ENCODE measurements at places on chromosomes 7 and 10. TPM values are rescaled to one million over a fixed set of nuclear protein-coding genes. Genes with fewer than 3 reads are reported as not detected.

MMP21 gene
- 0.05 TPM for total RNA-seq

DNA sequence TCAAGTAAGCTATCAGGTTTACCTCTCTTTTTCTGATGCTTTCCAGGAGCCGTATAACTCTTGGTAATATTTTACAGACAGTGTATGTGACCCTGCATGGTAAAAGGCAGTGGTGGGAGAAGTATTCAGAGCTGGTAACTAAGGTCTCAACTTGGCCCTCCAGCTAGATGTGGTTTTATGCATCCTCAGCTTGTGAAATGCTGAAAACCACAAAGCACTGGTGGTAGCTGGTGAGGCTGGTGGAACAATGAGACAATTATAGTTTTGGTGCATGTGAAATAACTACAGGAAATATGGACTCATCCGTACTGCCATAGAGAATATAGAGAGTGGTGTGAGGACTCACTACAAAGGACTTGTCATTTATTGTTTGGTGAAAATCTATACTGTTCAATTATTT lies 383.0 kb upstream of the PCDH15 start:
- peak; percentile 4 for DNase-seq

- no peak for DNase-seq
Measured at GRCh38 chr10:80186364-80187012, 18.8 kb downstream of the ANXA11 start.

RAB19 gene
- total RNA-seq, result not detected

DNA sequence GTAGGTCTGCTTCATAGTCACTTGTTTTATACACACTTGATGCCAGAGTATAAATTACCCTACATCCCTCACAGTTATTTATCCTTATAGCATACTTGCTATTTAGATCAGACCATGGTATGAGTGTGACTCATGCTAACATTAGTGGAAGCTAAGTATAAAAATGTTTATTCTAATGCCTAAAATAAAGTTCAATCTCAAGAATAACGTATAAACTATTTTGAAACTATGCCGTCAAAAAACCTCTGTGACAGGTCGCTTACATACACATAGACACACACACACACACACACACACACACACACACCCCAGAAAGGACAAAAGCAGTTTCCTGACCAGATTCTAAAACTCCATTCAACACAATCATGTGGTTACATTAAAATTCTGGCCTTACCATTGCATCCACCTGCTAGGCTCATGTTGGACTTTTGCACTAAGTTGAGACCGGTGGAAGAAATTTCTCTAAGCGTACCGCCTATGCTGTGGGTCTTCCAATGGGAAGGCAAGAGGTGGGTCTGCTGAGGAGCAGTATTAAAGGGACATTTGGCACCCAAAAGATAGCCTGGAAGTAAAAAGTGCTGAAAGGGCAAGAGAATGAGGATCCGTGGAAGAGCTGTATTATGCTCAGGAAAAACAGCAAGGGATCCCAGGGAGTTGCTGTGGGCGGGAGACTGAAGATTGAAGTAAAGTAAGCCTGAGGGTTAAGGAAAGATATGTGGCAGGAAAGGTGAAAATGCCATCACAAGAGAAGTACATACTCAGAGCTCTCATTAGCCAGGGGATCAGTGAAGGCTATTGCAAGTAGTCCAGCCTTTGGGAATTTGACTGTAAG lies 5.0 kb downstream of the FOXP2 start:
- no peak for DNase-seq

- DNase-seq, result no peak
Measured at GRCh38 chr7:50310361-50310760, 5.8 kb downstream of the IKZF1 start.

GRCh38 chr10:119079599-119080520 lies 757 bp downstream of the EIF3A start:
- DNase-seq, result peak; percentile 71

- DNase-seq, result peak; percentile 77
Measured at GRCh38 chr10:124125305-124126116, 32.1 kb upstream of the CHST15 start.

GRCh38 chr7:69670701-69671100 lies 72.4 kb downstream of the AUTS2 start:
- peak; percentile 13 for DNase-seq

- no peak for DNase-seq
Measured at GRCh38 chr10:20903635-20904390, 6.7 kb upstream of the NEBL start.

GRCh38 chr7:15874774-15875173 lies 188.3 kb upstream of the MEOX2 start:
- no peak for DNase-seq

MRLN gene
- not detected for total RNA-seq

GRCh38 chr10:14146501-14146900 lies 184.2 kb downstream of the FRMD4A start:
- peak; percentile 53 for DNase-seq

DNA sequence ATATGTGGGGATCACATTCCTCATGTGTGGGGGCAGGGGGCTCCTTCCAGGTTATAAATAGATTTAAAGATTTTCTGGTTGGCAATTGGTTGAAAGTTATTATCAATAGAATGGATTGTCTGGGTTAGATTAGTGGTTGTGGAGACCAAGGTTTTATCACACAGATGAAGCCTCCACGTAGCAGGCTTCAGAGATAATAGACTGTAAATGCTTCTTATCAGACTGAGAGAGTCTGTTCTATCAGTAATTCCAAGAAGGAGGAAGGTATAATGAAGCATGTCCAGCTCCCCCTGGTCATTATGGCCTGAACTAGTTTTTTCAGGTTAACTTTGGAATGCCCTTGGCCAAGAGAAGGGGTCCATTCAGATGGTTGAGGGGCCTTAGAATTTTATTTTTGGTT lies 117.7 kb upstream of the FGFR2 start:
- DNase-seq, result no peak

LRRC18 gene
- not detected for total RNA-seq

TMEM184A gene
- total RNA-seq, result 3.3 TPM

STOX1 gene
- total RNA-seq, result 0.30 TPM

TRIL gene
- total RNA-seq, result 0.44 TPM

DNA sequence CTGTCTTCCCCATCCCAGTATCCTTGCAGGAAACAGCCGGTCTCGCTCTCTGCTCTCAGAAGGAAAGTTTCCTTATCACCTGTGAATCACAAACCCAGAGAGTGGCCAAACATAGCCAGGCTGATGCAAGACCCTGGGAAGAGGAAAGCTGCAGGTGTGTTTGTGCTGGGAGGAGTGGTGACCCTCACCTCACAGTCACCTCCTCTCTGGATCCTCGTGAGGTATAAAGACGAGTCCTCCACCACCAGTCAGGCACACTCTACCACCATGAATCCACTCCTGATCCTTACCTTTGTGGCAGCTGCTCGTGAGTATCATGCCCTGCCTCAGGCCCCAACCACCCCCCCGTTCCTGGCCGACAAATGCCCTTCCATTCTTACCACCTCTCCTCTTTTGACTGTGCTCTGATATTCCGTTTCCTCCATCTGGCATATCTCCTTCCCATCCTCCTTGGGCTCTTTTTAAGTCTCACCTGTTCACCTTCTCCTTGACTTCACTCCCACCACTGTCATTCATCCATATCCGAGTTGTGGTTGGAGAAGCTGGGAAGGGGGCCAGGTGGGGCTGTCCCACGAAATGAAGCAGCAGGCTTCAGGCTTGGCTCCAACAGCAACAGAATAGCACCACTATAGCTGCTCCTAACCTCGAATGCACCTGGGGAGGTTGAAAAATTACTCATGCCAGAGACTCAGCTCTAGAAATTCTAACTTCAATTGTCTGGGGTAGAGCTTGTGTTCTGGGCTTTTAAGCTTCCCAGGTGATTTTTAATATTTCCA lies at the start of gene PRSS1:
Gene PRSS1, plus strand, starts transcription at position 255 of the 776 bp plus-strand sequence. Its CDS starts 13 bp downstream, at position 268.
- DNase-seq, result no peak

DNA sequence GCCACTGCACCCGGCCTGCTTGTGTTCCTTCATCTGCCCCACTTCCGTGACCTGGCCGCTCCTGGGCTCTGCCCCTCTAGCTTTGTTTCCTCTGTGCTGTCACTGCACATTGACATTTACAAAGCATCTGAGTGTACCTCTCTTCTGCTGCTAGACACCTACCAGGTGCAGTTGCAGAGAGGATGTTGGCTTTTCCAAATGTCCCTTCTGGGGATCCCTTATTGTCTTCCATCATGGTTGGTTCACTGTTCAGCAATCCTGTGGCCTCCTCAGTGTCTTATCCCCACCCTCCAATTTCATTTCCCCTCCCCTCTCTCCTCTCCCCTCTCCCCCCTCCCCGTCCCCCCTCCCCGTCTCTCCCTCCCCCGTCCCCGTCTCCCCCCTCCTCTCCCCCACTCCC lies 13.8 kb downstream of the VWA2 start:
- DNase-seq, result no peak

DNA sequence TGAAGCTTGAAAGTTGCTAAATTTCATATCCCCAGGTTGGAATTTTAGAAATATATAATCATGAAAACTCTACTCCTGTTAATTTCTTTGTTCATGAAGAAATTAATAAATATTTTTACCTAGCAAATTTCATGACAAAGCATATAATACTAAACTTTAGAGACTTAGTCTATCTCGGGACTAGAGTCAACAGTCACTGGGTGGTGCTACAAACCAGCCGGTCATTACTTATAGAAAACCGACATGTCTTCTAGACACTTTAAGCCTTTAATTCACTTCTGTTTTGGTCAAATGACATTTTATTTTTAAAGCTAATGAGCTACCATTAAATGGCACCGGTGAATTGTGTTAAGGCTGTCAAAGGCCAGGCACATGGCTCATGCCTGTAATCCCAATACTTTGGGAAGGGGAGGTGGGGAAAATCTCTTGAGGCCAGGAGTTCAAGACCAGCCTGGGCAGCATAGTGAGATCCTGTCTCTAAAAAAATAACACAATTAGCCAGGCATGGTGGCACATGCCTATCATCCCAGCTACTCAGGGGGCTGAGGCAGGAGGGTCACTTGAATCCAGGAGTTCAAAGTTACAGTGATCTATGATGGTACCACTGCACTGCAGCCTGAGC lies 270.1 kb downstream of the CACNA2D1 start:
- DNase-seq, result no peak

RET gene
- 0.15 TPM for total RNA-seq

DNA sequence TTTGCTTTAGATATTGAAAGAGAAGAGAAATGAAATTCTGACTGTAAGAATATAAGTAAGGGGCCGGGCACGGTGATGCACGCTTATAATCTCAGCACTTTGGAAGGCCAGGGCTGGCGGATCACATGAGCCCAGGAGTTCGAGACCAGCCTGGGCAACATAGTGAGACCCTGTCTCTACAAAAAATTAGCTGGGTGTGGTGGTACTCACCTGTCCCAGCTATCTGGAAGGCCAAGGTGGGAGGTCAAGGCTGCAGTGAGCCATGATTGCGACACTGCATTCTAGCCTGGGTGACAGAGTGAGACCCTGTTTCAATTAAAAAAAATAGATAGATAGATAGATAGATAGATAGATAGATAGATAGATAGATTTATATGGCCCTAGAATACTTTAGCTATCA lies 82.3 kb downstream of the BTRC start:
- DNase-seq, result no peak

- DNase-seq, result no peak
Measured at GRCh38 chr7:64947252-64948000, 43.4 kb downstream of the ZNF117 start.

DYNC1I1 gene
- 4.4 TPM for total RNA-seq

PTPRN2 gene
- 2.3 TPM for total RNA-seq

GRCh38 chr10:59173414-59173813 lies 3.0 kb upstream of the PHYHIPL start:
- DNase-seq, result no peak

DNA sequence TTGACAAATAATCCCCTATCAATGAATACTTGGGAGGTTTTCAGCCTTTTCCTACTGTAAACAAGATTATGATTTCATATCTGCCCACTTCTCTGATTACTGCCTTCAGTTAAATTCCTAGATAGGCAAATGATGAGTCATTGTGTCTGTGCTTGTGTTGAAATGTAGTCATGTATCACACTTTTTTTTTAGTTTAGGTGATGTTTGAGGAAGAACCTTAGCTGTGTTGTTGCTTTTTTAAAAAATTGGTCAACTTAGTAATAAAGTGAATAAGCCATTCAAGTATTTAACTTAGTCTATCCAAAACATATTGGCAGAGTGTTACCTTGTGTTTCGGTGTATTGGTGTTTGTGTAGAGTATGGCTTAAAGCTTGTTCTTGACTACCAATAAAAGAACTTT lies 60.0 kb downstream of the WAC start:
- peak; percentile 52 for DNase-seq

NFE2L3 gene
- 38.2 TPM for total RNA-seq

DNA sequence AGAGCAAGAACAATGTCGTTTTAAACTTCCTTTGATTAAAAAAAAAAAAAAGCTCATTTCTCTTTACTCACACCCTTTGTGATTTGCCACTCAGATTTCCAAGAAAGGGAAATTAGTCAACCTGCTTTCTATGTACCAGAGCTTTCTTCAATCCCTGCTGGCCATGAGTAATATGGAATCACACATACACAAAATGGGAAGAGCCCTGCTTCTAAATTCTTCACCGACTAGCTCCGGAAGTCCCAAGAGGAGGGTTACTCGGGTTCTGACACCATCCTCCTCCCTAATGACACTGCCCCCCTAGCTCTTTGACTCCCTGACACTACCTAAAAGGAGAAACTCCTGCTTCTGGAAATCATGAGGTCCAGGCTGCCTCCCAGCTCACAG lies 81.8 kb upstream of the SFMBT2 start:
- DNase-seq, result no peak

GRCh38 chr7:84446991-84447480 lies 252.4 kb upstream of the SEMA3A start:
- no peak for DNase-seq

DNA sequence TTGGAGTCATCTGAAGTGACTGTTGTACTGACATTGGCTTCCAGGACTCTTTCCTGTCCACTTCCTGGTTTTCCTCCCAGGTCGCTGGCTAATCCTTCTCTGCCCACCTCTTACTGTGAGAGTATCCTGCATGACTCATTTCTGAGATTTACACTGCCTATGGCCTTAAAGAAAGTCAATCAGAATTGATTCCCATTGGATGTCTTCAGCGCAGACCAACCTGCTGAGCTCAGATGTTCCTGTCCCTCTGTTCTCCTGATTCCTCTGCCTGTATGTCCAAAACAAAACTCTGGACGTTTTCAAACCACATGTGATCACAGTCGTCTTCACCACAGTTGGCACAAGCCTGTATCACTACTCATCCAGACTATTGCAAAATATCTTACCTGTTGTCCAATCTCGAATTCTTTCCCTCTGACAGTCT lies 262.1 kb downstream of the CREB5 start:
- peak; percentile 46 for DNase-seq

GRCh38 chr7:8149222-8149621 lies 112.7 kb downstream of the ICA1 start:
- DNase-seq, result no peak

DNA sequence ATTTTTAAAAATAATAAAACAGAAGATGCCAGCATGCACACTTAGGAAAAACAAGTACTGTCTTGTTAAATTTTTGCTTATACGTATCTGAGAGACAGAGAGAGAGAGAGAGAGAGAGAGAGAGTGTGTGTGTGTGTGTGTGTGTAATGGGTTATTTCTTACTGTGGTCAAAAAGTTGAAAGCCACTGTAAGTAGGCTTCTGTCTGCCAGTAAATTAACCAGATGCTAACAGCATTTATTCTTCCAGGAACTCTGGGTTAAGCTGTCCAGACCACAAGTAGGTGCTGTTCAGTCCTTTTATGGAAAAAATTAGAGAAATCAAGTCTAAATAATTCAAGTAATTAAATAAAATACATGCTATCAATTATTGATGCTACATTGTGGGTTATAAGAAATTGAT lies 39.7 kb downstream of the RNF32 start:
- no peak for DNase-seq
